DMS153 (cell line): ENCODE measurements at places on chromosomes 1 and 21.

- DNase-seq = no peak
Measured at GRCh38 chr1:78855258-78855657, 151.3 kb downstream of the ADGRL4 start.

DNA sequence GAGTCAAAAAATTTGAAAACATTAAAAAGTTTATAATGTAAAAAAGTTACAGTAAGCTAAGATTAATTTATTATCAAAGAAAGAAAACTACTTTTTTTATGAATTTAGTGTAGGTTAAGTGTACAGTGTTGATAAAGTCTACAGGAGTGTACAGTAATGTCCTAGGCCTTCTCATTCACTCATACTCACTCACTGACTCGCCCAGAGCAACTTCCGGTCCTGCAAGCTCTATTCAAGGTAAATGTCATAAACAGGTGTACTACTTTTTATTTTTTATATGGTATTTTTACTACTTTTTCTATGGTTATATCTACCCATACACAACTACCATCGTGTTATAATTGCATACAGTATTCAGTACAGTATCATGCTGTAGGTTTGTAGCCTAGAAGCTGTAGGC is 49.6 kb downstream of the TBX19 start:
- DNase-seq = no peak

DNA sequence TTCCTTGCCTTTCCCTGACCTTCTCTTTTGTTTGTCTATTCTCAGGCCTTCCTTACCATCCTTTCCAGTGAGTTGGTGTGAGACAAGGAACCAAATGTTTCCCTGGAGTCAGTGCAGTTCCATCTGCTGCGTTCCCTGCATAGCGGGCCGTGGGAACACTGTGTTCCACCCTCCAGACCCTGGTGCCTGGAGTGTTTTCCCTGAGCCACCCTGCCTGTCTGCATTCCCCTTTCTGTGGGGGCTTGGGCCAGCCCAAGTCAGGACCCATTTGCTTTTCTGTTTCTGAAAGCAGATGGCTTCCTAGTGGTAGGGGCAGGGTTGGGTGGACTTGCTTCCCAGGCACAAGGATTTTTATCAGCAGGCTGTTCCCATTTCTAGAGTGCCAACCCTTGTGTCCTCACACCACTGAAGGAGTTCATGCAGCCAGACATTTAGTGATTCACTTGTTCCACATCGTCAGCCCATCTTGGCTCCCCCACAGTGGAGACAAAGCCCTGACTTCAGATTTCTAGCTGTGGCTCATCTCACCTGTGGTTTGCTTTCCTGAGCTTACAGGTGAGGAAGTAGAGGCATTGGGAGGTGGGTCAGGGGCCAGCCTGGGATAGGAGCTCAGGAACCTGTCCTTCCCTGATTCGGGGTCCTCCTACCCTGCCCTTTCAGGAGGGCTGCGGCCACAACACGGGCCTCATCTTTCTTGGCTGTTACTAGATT is 14.1 kb upstream of the MYOG start:
- no peak for DNase-seq

- no peak for DNase-seq
Measured at GRCh38 chr1:39854738-39855137, 28.6 kb downstream of the TRIT1 start.

DNA sequence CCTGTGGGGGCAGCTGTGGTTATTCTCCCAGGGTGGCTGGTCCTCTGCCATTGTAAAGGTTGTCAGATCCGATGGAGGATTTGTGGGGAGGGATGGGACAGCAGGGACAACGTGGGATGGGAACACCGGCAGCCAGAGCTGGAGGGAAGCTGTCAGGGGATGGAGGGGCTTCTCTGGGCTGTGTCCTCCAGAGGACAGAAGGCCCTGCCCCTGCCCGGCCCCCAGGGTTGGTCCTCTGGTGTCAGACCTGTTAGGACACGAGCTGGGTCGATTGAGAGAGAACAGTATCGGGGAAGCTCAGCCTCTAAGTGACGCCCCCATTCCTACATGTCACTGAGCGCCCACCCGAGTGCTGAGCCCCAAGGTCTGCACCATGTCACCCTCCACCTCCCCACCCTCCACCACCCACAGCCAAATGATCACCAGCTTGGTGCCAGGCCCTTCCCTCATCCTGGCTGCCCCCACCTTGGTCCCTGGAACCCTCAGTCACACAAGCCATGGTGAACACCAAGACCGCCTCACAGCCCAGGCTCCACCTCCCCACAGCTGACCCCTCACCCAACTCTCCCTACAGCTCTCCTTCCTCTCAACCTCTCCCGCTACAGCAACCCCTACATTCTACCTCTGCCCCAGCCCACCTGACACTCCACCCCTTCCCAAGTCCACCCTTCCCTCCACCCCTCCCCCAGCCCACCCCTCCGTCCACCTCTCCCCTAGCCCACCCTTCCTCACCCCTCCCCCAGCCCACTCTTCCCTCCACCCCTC is 244.4 kb downstream of the MATN1 start:
- DNase-seq = no peak

DNA sequence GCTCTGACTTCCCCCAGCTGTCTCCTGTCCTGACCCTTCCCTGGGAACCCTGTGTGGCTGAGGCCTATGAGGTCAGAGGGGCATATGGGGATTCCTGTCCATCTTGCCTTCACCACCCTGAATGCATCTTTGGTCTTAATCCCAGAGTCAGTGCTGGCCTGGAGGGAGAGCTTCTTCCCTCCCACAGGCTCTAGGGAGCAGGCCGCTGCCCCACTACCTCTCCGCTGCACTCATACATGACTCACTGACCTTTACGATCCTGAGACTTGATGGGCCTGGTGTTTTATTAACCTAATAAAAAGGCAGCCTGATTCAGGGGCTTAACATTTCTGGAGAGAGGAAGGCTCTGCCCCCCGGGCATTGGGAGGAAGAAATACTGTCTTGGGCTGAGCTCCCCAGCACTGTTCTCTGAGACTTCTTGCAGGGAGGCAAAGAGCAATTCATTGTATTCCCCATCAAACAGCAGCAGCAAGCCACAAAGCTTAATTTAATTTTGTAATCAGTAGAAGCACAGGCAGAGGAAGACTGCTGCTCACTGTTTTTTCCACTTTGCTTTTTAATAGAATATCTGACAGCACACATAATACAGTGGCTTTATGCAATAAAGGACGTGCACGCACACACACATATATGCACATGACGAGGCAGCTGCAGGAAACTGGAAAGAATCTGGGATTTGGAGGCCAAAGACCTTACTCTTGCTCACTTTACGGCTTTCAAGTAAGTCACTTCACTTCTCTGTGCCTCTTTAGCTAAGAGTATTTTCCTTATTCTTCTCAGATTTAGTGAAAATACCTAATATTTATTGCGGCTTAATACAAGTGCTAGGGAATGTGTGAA is 89.2 kb upstream of the GRIK3 start:
- DNase-seq = no peak

DNA sequence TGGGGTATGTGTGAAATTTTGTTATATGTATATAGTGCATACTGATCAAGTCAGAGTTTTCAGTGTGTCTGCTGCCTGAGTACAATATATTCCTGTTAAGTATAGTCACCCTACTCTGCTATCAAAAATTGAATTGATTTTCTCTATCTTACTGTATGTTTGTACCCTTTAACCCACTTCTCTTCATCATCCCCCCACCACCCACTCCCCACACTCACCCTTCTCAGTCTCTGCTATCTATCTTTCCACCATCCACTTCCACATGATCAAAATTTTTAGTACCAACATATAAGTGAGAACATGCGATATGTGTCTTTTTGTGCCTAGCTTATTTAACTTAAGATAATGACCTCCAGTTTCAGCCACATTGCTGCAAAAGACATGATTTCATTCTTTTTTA is 4.2 kb downstream of the LY9 start:
- DNase-seq = no peak

GRCh38 chr1:45265244-45265643 is 58.8 kb upstream of the ZSWIM5 start:
- no peak for DNase-seq

- no peak for DNase-seq
Measured at GRCh38 chr1:118960567-118961136, 27.5 kb downstream of the TBX15 start.

- no peak for DNase-seq
Measured at GRCh38 chr1:248825573-248825908, 174 bp downstream of the SH3BP5L start.

GRCh38 chr1:160720356-160721085 is 8.9 kb upstream of the CD48 start:
- no peak for DNase-seq

- no peak for DNase-seq
Measured at GRCh38 chr1:1020415-1021009, 592 bp downstream of the AGRN start.

GRCh38 chr1:228416217-228416933 is at the start of gene TRIM17:
Gene TRIM17 (minus strand): TSS chr1:228416861. CDS start chr1:228415072, 1,789 bp downstream.
- peak; percentile 26 for DNase-seq

DNA sequence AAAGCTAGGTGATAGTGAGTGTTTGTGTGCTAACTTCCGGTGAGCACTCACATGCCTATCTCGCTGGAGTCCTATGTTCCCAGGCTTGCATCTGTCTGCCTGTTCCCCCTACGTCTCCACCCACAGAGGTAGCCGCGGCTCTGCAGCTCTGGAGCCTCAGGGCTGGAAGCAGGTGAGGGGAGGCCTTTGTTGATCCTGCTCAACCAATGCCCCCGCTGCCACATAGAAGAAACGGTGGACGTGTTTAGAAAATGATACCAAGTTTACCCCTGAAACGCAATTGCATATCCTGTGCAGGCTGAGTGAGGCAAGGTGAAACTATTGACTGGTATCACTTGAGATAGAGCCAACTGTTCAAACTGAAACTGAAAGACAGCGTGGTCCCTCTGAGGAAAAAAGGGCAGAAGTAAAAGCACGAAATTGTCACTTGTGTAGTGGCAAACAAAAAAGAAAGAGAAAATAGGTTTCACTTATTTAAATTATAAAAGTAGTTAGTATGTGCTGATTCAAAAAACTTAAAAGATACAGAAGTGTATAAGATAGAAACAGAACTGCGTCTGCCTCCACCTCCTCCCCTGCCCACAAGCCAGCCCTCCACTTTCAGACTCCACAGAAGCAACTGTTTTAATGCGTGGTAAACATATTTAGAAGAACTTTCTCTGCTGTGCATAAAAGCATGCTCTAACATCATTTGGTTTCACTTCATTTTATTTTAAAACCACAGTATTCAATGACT is 38.6 kb upstream of the ETS2 start:
- DNase-seq = peak; percentile 77

- DNase-seq = no peak
Measured at GRCh38 chr1:214416417-214416816, 135.0 kb downstream of the PTPN14 start.

DNA sequence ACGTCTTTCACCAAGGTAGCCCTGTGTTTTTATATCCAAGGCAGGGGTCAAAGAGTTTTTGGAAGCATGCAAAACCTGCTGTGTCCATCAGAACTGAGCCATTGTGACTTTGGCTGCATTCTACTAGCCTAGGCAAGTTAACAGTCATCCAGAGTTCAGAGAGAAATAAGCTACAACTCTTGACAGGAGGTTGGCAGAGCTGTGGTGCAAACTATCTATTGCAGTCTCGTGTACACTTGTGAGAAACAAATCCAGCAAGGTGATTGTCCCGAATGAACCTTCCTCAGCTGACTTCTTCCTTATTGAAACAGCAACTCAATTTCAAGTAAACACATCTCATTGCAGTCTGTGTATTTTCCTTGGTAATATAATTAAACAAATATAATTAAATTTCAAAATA is 124.5 kb downstream of the NCAM2 start:
- DNase-seq = no peak

DNA sequence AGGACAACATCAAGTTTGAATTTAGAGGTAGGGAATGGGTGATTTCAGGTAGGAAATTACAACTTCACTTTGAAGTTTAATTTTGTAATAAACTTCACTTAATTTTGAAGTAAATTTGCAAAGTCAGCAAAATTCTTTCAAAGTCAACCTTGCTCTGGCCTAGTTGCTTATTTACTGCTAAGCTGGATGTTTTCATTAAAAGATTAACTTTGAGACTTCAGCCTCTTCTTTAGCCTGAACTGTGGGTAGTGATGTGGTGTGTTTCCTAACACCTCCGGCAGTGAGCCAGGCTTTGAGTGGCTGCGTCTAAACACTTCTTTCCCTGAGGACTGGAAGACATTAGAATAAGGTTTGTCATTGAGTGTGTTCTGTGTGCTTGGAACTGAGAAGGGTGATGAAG is at the start of gene HAO2:
Gene HAO2 (plus strand): TSS at position 232 of the 400 bp plus-strand sequence. CDS start 12,301 bp downstream, outside the sequence.
- no peak for DNase-seq
